Naive thymus-derived CD8-positive, alpha-beta T cell (primary cell): ENCODE measurements at places on chromosomes 7 and 10.

GRCh38 chr7:75716992-75717626 is 21.6 kb downstream of the HIP1 start:
- H3K27me3 ChIP-seq, result peaks cover 4% of the 10 kb centered on the region
- H3K27ac ChIP-seq, result no peak overlapping the region
- peaks cover 2% of the 10 kb centered on the region for H3K36me3 ChIP-seq
- H3K4me3 ChIP-seq, result no peak overlapping the region

GRCh38 chr10:69847883-69848282 is 46.2 kb downstream of the COL13A1 start:
- no peaks in the 10 kb centered on the region for H3K36me3 ChIP-seq
- H3K27me3 ChIP-seq, result peaks cover 16% of the 10 kb centered on the region

GRCh38 chr10:106991091-106991490 is 173.4 kb downstream of the SORCS1 start:
- no peak for DNase-seq
- H3K27ac ChIP-seq, result no peak overlapping the region
- H3K4me1 ChIP-seq, result no peaks in the 10 kb centered on the region
- H3K36me3 ChIP-seq, result no peaks in the 10 kb centered on the region
- H3K4me3 ChIP-seq, result no peak overlapping the region
- no peaks in the 10 kb centered on the region for H3K27me3 ChIP-seq

DNA sequence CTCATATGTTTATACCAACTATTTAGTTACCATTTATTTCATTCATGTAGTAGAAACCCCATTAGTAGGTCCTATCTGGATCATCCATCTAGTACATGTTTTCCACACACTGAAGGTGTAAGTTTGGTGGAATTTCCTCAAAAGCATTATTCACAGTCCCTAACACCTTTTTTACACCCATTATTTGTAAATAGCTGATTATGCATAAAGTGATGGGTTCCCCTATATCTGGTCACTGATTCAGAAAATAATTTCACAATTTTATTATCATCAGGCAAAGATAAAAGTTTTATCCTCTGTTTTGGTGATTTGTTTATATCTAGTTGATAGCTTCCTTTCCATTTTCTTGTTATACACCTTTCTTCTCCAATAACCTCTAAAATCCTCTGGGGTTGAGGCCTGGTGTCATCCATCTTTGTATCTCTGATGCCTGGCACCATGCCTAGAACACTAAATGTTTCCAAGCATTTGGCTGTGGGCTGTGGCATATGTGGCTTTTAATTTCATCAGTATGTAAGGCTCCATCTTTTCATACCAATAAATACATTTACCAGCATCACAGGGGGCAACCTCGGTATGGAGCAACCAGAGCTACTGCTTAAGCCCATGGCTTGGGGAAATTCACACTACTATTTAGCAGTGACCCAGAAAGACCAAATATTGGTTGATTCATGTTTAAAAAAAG is 1089.5 kb upstream of the LRRN3 start:
- no peak for DNase-seq
- no peaks in the 10 kb centered on the region for H3K4me1 ChIP-seq
- H3K27me3 ChIP-seq, result no peaks in the 10 kb centered on the region
- H3K36me3 ChIP-seq, result no peaks in the 10 kb centered on the region
- H3K27ac ChIP-seq, result no peak overlapping the region

GRCh38 chr10:1134156-1134555 is 78.0 kb downstream of the WDR37 start:
- no peak for DNase-seq
- H3K4me3 ChIP-seq, result no peak overlapping the region
- H3K36me3 ChIP-seq, result peaks cover 34% of the 10 kb centered on the region
- H3K4me1 ChIP-seq, result peaks cover 14% of the 10 kb centered on the region

DNA sequence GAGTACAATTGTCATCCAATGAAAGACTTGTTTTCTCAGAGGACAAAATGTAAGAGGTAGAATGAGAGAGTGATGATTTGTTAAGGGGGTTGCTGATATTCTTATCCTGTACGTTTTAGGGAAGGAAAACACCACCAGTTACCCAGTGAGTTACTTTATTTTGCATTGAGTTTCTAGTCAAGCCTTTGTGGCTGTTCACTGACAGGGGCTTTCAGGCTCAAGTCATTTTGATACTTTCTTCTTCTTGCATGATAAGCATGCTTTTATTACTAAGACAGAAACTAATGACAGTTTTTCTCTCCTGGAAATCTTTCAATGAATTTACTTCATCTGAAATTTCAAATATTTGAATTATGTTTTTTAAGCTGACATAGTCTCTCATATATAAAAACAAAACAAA is 710.2 kb upstream of the POM121L12 start:
- no peaks in the 10 kb centered on the region for H3K4me1 ChIP-seq
- H3K27me3 ChIP-seq, result no peaks in the 10 kb centered on the region
- peaks cover 2% of the 10 kb centered on the region for H3K36me3 ChIP-seq
- H3K27ac ChIP-seq, result no peak overlapping the region
- DNase-seq, result no peak
